ENCODE measurements at places on chromosomes 11 and 22.

DNA sequence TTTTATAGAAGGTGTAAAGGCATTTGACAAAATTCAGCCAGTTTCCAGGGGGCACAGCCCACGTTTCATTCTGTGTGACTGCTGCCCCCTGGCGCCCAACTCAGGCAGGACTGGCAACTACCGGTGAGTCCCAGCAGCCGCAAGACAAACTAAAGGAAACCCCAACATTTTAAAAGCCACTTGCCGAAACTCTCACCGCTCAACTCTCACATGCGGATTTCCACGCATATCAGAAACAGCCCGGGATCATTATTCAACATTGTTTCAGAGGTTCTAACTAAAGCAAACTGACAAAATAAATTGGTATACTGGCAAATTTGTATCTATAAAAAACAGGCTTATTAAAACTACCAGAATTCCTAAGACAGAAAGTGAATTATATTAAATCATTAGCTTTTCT lies 48.2 kb downstream of the MORC2 start:
- DNase-seq = peak; percentile 85

DNA sequence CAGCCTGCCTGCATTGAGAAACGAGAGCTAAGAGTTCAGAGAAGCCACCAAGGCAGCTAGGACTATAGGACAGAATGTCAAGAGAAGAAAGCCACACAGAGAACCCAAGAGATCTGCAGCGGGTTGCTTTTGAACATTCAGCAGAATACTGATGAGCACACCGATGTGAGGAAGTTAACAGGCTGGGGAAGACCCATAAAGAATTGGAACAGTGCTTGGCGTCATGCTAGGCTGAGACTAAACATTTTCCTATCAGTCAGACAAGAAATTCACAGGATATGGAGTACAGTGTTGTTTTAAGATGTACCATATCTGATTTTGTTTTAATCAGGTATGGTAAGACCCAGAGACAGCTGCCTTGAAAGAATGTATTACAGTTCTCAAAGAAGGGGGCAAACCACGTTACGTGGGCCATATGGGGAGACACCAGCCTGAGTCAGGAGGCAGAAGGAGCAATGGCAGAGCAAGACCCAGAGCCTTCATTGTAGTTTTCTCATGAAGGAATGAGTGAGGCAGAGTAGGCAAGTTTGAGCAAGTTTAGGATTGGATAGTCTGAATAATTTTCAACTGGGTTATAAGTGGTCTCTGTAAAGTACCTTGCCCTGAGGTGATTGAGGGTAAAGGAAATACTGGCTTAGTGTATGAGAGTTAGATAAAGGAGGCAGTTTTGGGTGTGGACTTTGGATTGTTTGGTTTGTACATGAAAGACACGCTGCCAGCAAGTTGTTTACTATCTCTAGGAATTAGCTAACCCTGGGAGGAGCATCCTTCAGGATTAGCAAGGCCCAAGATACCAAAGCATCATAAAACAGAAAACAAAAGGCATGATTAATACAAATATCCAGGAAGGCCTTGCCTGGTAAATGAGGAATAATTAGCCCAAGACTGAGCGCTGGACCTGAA lies 14.3 kb downstream of the LRRC75B start:
- DNase-seq = no peak

- DNase-seq = no peak
Measured at GRCh38 chr11:95325777-95326258, 94.8 kb upstream of the SESN3 start.

DNA sequence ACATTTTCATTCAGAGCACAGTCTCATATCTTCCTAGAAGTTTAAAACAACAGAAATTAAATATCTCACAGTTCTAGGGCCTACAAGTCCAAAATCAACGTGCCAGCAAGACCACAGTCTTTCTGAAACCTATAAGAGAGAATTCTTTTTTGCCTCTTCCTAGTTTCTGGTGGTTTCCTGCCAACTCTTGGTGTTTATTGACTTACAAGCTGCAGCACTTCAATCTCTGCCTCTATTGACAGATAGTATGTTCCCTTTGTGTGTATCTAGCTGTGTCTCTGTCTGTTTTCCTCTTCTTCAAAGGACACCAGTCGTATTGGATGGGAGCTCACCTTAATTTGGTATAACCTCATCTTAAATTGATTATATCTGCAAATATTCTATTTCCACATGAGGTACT lies 347.5 kb downstream of the DCDC1 start:
- no peak for DNase-seq

- no peak for DNase-seq
Measured at GRCh38 chr11:119529936-119530335, 107.0 kb upstream of the THY1 start.

- no peak for DNase-seq
Measured at GRCh38 chr11:67345247-67345919, 8.0 kb downstream of the POLD4 start.

GRCh38 chr11:21635394-21636145 lies 557.3 kb upstream of the ANO5 start:
- no peak for DNase-seq

DNA sequence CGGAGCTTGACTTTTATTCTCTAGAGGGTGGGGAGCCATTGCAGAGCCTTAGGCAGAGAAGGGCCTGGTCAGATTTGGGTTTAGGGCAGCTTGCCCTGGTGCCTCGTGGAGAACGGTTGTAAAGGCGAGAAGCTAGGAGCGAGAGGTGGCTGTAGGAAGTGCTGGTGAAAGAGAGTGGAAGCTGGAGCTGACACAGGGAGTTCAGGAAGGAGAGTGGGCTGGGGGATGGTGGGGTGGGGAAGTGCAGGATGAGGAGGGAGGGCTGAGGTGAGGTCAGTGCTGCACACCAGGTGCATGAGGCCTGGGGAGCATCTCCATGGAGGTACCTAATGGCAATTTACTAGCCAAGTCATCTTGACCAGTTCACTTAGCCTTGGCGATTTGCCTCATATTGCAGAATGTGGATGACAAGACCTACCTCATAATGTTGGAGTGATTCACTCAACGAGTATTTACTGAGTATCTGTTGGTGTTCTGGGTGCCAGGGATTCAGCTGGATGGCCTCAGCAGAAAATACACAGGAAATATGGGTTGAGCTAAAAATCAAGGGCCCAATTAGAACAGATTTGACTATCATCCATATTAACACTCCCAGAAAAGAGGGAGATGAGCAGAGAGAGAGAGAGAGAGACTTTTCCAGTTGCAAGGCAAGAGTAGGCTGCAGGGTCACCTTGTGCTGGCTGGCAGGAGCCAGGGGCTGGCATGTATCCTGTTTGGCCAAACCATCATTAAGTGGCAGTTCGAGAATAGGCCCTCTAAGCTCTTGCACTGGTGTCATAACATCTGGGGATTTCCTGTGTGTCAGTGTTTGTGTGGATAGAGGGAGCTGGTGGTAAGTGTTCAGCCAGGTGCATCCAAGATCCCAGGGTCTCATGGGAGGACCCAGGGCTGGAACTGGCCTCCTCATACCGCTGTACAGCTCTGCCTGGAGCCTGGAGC lies 44.4 kb upstream of the CLDN5 start:
- DNase-seq = no peak

DNA sequence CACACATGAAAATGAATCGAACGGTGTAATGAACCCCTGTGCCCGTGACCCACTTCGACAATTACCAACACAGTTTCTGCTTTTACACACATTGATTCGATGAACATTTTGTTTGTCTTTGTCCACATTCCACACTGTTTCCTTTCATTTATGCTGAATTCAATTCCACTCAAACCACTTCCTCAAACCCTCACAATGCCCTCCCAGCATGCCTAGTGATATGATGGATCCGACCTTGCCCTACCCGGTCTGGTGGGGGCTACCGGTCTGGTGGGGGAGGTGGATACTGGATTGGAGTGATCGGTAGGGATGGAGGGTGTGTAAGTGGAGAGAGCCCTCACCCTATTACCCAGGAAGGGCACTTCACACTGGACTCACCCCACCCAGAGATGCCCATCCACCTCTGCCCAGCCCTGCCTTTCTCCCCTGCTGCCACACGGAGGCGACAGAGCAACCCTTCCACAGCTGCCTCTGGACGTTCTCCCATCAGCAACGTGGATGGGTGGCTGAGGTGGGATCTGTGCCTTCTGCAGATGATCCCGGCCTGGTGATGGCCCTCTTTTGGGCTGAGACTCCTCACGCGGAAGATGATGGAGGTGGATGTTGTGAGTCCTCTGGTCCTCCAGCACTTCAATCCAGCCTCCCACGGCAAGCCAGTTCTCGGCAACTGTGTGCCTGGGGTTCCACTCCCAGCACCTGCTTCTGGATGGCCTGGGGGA lies 33.0 kb upstream of the P2RY2 start:
- peak; percentile 36 for DNase-seq

- peak; percentile 76 for DNase-seq
Measured at GRCh38 chr11:128331317-128331716, 256.0 kb downstream of the ETS1 start.

- DNase-seq = no peak
Measured at GRCh38 chr11:13999704-14000103, 37.2 kb downstream of the SPON1 start.

- no peak for DNase-seq
Measured at GRCh38 chr11:93869830-93870229, 19.4 kb upstream of the VSTM5 start.

DNA sequence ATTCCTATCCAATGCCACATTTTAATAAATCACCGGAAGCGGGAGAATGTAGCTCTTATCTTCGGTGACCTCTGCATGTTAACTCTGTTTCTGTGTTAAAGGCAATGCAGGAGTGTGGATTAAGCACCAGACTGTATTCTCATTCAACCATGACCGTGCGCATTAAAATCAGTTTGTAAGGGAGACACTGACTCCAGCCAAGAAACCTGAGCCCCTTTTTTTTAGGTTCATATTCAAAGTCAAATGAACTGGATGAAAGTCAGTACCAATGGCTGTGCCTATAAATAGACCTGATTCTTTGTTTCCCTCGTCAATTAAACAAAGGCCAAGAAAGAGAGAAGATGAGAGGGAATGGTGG lies 32.2 kb downstream of the C11orf91 start:
- no peak for DNase-seq

- DNase-seq = no peak
Measured at GRCh38 chr11:110921742-110922521, 209.7 kb upstream of the ARHGAP20 start.

- no peak for DNase-seq
Measured at GRCh38 chr22:46895753-46896152, 133.3 kb downstream of the TBC1D22A start.

- DNase-seq = no peak
Measured at GRCh38 chr11:35792148-35792845, 129.7 kb downstream of the TRIM44 start.

GRCh38 chr11:110373051-110373702 lies 56.6 kb upstream of the FDX1 start:
- DNase-seq = no peak

- DNase-seq = no peak
Measured at GRCh38 chr11:111843661-111844060, 27.7 kb downstream of the ALG9 start.

DNA sequence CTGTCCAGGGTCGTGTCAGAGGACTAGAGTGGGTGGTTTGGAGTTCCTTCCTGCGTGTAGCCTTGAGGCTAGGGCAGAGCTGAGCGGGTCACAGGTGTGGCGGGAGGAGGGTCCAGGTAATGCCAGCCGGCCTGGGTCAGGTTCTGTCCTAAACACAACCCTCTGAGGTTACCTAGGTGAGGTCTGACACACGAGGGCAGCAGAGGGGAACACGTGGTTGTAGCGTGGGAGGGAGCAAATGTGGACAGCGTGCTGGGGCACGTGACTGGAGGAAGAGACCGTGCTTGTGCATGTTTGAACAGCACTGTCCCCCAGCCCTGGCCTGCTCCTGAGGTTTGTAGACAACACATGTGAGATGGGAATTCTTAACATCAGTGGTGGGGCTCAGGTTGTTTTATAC lies 13.1 kb downstream of the MOV10L1 start:
- no peak for DNase-seq

DNA sequence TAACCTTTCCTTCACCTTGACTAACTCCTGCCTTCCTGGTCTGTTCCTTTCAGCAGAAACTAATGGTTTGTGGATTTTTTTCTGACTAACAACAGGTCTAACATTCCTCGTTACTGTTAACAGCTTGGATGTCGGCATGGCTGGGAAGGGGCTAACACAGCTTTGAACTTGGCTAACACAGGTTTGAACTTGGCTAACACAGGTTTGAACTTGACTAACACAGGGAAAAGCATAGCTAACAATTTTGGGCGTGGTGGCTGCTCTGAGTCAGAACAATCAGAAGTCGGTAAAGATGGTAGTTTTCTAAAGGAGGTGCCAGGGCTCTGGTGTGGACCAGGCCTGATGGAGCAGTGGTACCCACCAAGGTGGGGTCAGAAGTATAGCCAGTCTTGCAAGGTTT lies 16.1 kb downstream of the MIAT start:
- peak; percentile 66 for DNase-seq

- no peak for DNase-seq
Measured at GRCh38 chr11:26201411-26201810, 130.5 kb upstream of the ANO3 start.

DNA sequence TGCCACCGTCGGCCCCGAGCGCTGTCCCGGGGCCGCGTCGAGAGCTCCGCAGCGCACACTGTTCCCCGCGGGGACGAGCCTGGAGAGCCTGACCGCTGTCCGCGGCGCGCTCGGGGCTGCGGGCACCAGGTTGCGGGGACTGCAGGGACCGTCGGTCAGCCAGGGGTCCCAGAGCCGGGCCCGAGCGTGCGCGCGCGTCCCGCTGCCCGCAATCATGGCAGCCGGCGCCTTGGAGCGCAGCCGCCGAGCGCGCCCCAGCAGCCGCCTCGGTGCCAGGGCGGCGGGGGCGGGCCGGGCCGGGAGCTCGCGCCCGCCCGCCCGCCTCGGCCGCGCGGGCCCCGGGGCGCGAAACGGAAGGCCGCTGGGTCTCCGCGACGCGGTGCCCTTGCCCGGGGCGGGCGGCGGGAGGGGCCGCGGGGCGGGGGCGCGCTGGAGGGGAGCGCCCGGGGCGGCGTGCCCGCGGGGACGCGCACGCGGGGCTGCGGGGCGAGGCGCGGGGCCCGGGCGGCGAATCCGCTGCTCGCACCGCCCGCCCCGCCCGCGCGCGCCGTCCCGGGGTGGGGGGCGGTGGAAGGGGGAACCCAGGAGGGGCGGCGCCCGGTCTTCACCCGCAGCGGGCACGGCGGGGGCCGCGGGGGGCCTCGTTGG lies 79.4 kb upstream of the PPARA start:
- DNase-seq = peak; percentile 42

DNA sequence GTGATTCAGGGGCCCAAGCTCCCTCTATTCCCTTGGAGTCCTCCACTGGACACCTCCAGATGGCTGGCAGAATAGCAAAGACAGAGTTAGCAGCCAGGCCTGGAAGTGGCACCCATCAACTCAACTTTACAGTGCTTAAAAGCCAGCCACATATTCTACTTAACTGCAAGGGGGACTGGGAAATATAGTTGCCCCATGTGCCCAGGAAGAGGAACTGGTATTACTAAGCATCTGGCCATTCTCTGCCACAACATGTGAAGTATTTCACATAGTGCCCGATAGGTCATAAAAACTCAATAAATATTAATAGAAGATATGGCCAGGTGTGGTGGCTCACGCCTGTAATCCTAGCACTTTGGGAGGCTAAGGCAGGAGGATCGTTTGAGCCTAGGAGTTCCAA lies 5.5 kb upstream of the IL10RA start:
- DNase-seq = no peak

GRCh38 chr11:112884012-112884767 lies 77.0 kb upstream of the NCAM1 start:
- no peak for DNase-seq

- no peak for DNase-seq
Measured at GRCh38 chr11:64224151-64224890, 1.7 kb downstream of the TRPT1 start.

GRCh38 chr11:38332046-38332445 lies 1734.0 kb upstream of the RAG2 start:
- DNase-seq = no peak

Measured in CD4-positive, alpha-beta T cell treated with Interleukin-2 at 100 ng/mL for 4 hours (primary cell).